ENCODE measurements at places on chromosomes 5 and 9. TPM values are rescaled to one million over a fixed set of nuclear protein-coding genes. Genes with fewer than 3 reads are reported as not detected.

DNA sequence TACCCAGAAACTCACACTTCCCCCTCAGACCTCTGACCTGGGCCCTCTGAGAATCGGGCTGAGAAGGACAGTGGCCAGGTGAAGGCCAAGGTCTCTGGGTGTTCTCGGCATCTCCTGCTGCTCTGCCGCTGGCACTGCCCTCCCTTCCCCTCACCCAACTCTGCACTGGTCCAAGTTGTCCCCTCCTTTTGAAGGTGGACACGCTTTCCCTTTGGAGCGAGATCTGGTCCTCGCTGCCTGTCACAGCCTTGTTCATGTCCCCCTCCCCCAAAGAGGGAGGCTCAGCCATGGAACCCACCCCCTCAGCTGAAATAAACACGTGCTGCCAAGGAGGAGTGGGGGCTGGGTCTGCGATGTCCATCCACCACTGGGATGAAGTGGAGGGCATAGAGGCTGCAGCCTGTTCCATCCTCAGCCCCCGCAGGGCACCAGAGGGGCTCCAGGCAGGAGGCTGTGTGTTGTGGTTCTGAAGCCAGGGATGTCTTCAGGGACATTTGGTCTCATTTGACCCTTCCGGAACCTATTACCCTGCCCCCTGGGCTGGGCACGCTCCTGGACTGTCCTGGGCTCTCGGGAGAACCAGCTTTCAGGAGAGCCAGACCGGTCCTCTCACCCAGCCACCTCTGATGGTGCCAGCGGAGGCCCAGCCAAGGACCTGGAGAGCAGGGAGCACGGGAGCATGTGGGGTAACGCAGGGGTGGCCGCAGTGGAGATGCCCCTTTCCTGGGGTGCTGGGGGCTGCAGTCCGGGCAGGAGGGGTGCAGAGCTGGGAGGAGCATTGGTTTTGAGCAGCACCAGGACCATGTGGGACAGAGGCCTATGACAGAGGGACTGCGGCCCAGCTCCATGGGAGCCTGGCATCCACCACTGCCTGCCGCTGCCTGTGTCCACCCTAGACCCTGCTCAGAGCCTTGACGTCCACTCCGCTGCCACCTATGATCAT is 4.7 kb upstream of the LCN2 start:
- no peaks in the 10 kb centered on the region for H3K27me3 ChIP-seq
- no peak overlapping the region for H3K4me3 ChIP-seq
- no peaks in the 10 kb centered on the region for H3K36me3 ChIP-seq
- no peak for DNase-seq
- H3K27ac ChIP-seq, result no peak overlapping the region

DNA sequence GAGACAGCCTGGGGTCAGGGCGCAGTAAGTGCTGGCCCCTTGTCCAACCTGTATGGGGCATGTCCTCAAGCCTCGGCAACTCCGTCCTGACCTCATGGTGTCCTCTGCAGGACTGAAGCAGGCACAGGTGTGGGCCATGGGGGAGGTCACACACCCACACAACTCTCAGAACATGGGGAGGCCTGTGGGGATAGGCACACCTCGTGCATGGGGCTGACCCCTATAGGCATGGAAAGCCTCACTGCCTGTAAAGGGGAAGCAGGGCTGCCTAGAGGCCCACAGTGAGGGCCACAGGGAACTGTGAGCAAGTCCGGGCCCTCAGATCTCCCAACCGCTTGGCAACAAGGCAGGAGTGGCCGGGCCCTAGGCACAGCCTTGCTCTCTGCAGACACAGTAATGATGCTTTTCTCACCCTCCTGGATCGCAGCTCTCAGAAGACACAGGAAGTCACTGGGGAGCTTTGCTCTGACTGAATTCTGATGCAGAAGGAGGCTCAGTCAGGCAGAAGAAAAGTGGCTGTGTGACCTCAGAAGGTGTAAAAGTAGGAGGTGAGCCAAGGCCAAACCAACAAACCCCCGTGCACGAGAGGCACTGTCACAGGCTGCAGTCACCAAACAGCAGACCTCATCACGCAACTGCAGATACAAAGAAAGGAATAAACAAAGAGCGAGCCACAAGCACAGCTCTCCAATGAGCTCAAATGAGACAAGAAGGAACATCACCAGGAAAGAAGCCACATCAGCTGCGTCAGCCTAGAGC is 5.4 kb downstream of the IPPK start:
- no peaks in the 10 kb centered on the region for H3K27me3 ChIP-seq
- no peak overlapping the region for H3K4me3 ChIP-seq
- DNase-seq, result no peak
- H3K36me3 ChIP-seq, result peaks cover 2% of the 10 kb centered on the region

DNA sequence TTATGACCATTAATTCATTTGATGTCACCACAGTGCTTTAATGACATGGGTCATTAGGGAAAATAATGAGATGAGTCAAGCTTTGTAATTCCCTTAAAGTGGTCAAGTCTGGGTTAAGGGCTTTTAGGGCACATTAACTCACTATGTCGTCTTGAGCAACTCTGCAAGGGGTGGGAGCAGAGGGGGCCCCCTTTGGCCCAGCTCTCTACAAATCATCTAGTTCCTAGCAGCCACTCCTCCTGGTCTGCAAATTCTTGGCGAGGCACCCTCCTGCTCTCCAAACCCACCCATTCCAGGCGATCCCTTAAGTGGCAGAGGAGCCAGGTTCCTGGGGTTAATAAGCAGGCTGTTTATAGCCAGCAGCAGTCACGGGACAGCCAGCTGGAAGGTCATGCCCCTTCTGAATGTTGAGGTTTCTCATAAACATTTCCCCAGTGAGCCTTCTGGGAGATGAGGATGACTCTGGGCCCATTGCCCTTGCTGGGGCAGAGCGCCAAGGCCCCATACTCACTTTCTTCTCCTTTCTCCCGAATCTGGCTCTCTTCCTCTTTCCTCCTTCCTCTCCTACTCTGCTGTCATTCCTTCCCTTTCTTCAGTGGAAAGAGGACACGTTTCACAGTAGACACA is 14.3 kb upstream of the GPX3 start:
- peak overlapping the region; percentile 81 for H3K27ac ChIP-seq
- peaks cover 17% of the 10 kb centered on the region for H3K4me1 ChIP-seq
- H3K36me3 ChIP-seq, result no peaks in the 10 kb centered on the region
- DNase-seq, result no peak
- no peaks in the 10 kb centered on the region for H3K27me3 ChIP-seq

- no peak for DNase-seq
- no peaks in the 10 kb centered on the region for H3K27me3 ChIP-seq
- H3K4me1 ChIP-seq, result no peaks in the 10 kb centered on the region
- no peak overlapping the region for H3K4me3 ChIP-seq
These were observed 8.7 kb downstream of the KCNMB1 start for GRCh38 chr5:170380361-170380951.

- no peaks in the 10 kb centered on the region for H3K27me3 ChIP-seq
- H3K4me3 ChIP-seq, result no peak overlapping the region
- H3K27ac ChIP-seq, result no peak overlapping the region
- no peaks in the 10 kb centered on the region for H3K36me3 ChIP-seq
- no peaks in the 10 kb centered on the region for H3K4me1 ChIP-seq
These were observed 56.0 kb upstream of the FAM174A start for GRCh38 chr5:100479079-100479688.

- H3K4me1 ChIP-seq, result no peaks in the 10 kb centered on the region
- no peak overlapping the region for H3K27ac ChIP-seq
- DNase-seq, result no peak
- no peaks in the 10 kb centered on the region for H3K27me3 ChIP-seq
- no peak overlapping the region for H3K4me3 ChIP-seq
These were observed 11.9 kb upstream of the NXNL2 start for GRCh38 chr9:88523056-88523455.

- H3K4me3 ChIP-seq, result no peak overlapping the region
- DNase-seq, result no peak
- H3K27ac ChIP-seq, result no peak overlapping the region
- no peaks in the 10 kb centered on the region for H3K27me3 ChIP-seq
- no peaks in the 10 kb centered on the region for H3K4me1 ChIP-seq
These were observed 1458.8 kb upstream of the ACO1 start for GRCh38 chr9:30925635-30926034.

DNA sequence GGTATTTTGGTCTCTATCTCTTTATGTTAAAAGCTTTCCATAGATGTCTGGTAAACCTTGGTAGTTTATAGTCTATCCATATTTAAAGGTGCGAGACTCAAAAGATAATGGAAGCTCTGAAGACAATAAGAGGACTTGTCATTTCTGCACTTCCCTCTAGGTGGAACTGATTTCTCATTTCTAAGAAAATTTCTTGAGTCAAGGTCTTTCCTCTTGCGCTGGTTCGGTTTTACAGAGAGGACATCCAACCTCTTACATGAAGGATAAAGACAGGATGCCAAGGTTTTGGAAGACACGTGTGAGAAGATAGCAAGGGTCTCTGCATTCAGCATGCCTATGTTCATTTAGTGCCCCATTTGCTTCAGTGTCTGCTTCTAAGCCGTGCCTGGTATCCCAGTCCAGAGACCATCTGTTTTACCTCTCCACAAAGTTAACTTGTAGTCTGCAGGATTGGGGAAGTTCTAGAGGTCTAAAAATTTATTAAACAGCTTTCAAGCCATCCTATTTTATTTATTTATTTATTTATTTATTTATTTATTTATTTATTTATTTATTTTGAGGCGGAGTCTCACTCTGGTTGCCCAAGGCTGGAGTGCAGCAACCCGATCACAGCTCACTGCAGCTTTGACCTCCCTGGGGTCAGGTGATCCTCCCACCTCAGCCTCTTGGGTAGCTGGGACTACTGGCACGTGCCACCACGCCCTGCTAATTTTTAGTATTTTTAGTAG is 41.6 kb downstream of the KIAA1191 start:
- H3K36me3 ChIP-seq, result peaks cover 5% of the 10 kb centered on the region
- DNase-seq, result no peak
- no peak overlapping the region for H3K4me3 ChIP-seq

- H3K4me1 ChIP-seq, result no peaks in the 10 kb centered on the region
- no peaks in the 10 kb centered on the region for H3K36me3 ChIP-seq
- H3K4me3 ChIP-seq, result no peak overlapping the region
- H3K27ac ChIP-seq, result no peak overlapping the region
These were observed 158.2 kb upstream of the PPP2R2B start for GRCh38 chr5:147036691-147037245.

- no peaks in the 10 kb centered on the region for H3K36me3 ChIP-seq
- no peak overlapping the region for H3K27ac ChIP-seq
- DNase-seq, result no peak
- no peak overlapping the region for H3K4me3 ChIP-seq
- H3K4me1 ChIP-seq, result no peaks in the 10 kb centered on the region
These were observed 16.2 kb downstream of the OR2V2 start for GRCh38 chr5:181163487-181164075.

- no peak overlapping the region for H3K4me3 ChIP-seq
- no peaks in the 10 kb centered on the region for H3K27me3 ChIP-seq
- no peaks in the 10 kb centered on the region for H3K36me3 ChIP-seq
- H3K27ac ChIP-seq, result no peak overlapping the region
- H3K4me1 ChIP-seq, result no peaks in the 10 kb centered on the region
These were observed 75.1 kb downstream of the FGF18 start for GRCh38 chr5:171494452-171495121.

- H3K36me3 ChIP-seq, result no peaks in the 10 kb centered on the region
- DNase-seq, result no peak
- no peak overlapping the region for H3K4me3 ChIP-seq
- no peak overlapping the region for H3K27ac ChIP-seq
- no peaks in the 10 kb centered on the region for H3K4me1 ChIP-seq
These were observed 15.0 kb downstream of the PRR16 start for GRCh38 chr5:120479066-120479465.

- H3K4me3 ChIP-seq, result no peak overlapping the region
- H3K27me3 ChIP-seq, result no peaks in the 10 kb centered on the region
- no peaks in the 10 kb centered on the region for H3K4me1 ChIP-seq
- H3K27ac ChIP-seq, result no peak overlapping the region
- DNase-seq, result no peak
- H3K36me3 ChIP-seq, result no peaks in the 10 kb centered on the region
These were observed 12.1 kb upstream of the TLE4 start for GRCh38 chr9:79559495-79560181.

Gene PFN3
- total RNA-seq, result not detected

Gene SLC36A3
- total RNA-seq, result not detected

Gene GFPT2
- total RNA-seq, result 0.37 TPM

Gene TAF11L5
- total RNA-seq, result not detected

Gene GPX8
- total RNA-seq, result 1.0 TPM

Gene LTC4S
- 1.3 TPM for total RNA-seq

Gene SH3RF2
- total RNA-seq, result 1.9 TPM

All from liver (tissue), 10 donors.